Activated T-helper 2 cell treated with anti-CD3 and anti-CD28 coated beads, Interferon-gamma antibody, Interleukin-2, Interleukin-4, amounts not matched to agents 10 μg/mL and 5 μg/mL and 100 μg/mL, durations not matched to agents 14 hours and 24 hours and 36 hours (primary cell): ENCODE measurements at places on chromosomes 16 and 17.

DNA sequence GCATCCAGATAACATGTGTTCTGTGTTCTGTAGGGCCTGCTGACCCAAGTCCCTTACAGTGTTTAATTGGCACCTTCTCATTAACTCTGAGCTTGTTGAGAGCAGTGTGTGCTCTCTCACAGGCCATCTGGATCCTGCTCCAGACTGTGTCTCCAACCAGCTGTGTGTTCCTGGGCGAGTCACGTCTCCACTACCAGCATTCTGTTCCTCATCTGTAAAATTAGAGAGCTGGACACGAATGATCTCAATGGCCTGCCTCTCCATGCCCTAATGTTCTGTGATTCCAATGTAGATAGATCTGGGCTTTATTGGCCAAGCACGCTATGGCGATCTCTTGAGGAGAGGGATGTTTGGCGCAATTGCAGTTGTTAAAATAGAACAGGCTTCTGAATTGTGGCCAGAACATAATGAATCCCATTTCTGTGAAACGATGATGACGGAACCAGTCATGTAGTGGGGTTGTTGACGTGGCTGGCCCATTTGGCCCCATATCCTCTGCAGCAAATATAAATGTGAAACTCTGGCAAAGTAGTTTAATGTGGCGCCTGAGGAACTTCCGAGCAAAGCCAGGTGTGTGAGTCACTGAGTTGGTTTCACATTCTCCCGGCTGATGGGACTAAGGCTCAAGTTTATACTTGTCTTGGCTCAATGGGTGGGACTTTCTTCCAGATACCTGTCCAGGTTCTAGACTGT, 22.2 kb downstream of the TBX4 start:
- no peaks in the 10 kb centered on the region for H3K36me3 ChIP-seq
- H3K4me1 ChIP-seq, result peaks cover 3% of the 10 kb centered on the region
- no peak overlapping the region for H3K4me3 ChIP-seq
- peaks cover 13% of the 10 kb centered on the region for H3K27me3 ChIP-seq
- no peak for DNase-seq

DNA sequence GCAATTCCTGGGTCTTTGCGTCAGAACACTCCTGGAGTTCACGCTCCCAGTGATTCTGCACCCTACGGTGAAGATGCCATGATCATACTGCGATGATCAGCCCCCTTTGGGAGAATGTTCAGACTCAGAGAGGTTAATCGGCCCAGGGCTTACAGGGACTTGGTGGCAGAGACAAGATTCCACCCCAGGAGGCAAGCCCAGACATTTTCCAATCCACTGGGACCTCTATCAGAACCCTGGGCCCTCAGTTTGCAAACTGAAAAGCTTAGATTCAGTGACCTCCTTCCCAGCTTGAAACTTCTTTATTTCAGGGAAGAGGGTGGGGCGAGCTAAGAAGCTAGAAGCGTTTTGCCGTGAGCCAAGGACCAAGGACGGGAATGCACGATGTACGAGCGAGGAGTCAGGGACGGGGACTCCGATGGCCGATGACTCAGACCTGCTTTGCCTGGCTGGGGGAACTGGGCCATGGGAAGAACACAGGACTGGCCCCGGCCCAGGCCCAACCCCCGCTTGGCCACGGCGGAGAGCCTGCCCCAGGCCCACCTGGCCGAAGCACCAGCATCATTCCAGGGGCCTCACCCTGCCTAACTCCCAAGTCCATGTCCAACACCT, 34.7 kb downstream of the SOCS3 start:
- H3K4me3 ChIP-seq, result no peak overlapping the region
- H3K36me3 ChIP-seq, result no peaks in the 10 kb centered on the region
- H3K27ac ChIP-seq, result no peak overlapping the region
- H3K4me1 ChIP-seq, result peaks cover 11% of the 10 kb centered on the region

- peaks cover 35% of the 10 kb centered on the region for H3K27me3 ChIP-seq
- peaks cover 8% of the 10 kb centered on the region for H3K4me1 ChIP-seq
- DNase-seq, result no peak
- H3K36me3 ChIP-seq, result no peaks in the 10 kb centered on the region
- H3K4me3 ChIP-seq, result no peak overlapping the region
These were observed 21.4 kb downstream of the ADORA2B start for GRCh38 chr17:15966183-15966878.

GRCh38 chr16:22357635-22357971, 16.8 kb downstream of the CDR2 start:
- peaks cover 54% of the 10 kb centered on the region for H3K36me3 ChIP-seq
- peaks cover 56% of the 10 kb centered on the region for H3K4me1 ChIP-seq
- H3K27me3 ChIP-seq, result no peaks in the 10 kb centered on the region

GRCh38 chr17:4854111-4854681, 21.1 kb downstream of the MINK1 start:
- no peaks in the 10 kb centered on the region for H3K27me3 ChIP-seq
- peaks cover 15% of the 10 kb centered on the region for H3K4me1 ChIP-seq
- H3K36me3 ChIP-seq, result peaks cover 28% of the 10 kb centered on the region
- H3K27ac ChIP-seq, result no peak overlapping the region
- H3K4me3 ChIP-seq, result no peak overlapping the region
- no peak for DNase-seq

GRCh38 chr16:3045758-3046640, at the start of gene MMP25:
Gene MMP25, plus strand, starts transcription at chr16:3046561. Its CDS starts 357 bp downstream, at chr16:3046918.
- peaks cover 23% of the 10 kb centered on the region for H3K27me3 ChIP-seq
- H3K36me3 ChIP-seq, result peaks cover 5% of the 10 kb centered on the region
- H3K4me3 ChIP-seq, result peak within 1 kb of the TSS; percentile 81
- H3K4me1 ChIP-seq, result peaks cover 33% of the 10 kb centered on the region
